ENCODE measurements at places on chromosomes 4 and X.

GRCh38 chr4:19286924-19287323 lies 964.8 kb upstream of the SLIT2 start:
- H3K36me3 ChIP-seq, result no peaks in the 10 kb centered on the region
- H3K27ac ChIP-seq, result no peak overlapping the region
- DNase-seq, result no peak

DNA sequence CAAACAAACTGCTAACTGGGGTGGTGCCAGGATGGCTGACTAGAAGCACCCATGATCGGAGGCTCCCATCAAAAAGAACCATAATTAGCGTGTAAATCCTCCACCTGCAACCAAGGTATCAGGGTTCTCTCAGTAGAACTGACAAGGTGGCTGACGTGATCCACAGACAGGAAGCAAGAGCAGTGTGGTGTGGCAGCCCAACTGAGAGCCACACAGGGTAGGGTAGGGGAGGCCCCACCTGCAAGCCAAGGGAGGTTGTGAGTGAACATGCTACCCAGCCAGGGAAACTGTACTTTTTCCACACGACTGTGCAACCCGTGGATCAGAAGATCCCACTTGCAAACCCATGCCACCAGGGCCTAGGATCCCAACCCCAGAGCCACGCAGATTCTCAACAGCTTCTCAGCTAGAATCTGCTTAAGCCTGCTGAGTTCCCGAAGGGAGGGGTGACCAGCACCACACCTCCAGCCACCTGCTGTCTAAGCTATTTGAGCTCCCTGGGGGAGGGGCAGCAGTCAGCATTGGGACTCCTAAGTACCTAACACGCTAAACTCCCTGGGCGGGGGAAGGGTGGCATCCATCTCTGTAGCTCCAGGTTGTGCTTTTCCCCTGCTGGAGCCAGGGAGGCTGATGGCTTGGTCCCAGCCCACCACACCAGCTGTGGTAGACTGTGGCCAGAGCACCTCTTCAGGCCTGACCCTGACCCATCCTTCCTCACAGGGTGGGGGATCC lies 425.1 kb downstream of the GPM6A start:
- no peaks in the 10 kb centered on the region for H3K4me1 ChIP-seq
- no peak for DNase-seq
- H3K36me3 ChIP-seq, result no peaks in the 10 kb centered on the region
- H3K27me3 ChIP-seq, result no peaks in the 10 kb centered on the region

GRCh38 chr4:123819362-123820035 lies 422.9 kb downstream of the SPRY1 start:
- no peaks in the 10 kb centered on the region for H3K4me1 ChIP-seq
- DNase-seq, result no peak
- no peaks in the 10 kb centered on the region for H3K36me3 ChIP-seq
- H3K27ac ChIP-seq, result no peak overlapping the region

DNA sequence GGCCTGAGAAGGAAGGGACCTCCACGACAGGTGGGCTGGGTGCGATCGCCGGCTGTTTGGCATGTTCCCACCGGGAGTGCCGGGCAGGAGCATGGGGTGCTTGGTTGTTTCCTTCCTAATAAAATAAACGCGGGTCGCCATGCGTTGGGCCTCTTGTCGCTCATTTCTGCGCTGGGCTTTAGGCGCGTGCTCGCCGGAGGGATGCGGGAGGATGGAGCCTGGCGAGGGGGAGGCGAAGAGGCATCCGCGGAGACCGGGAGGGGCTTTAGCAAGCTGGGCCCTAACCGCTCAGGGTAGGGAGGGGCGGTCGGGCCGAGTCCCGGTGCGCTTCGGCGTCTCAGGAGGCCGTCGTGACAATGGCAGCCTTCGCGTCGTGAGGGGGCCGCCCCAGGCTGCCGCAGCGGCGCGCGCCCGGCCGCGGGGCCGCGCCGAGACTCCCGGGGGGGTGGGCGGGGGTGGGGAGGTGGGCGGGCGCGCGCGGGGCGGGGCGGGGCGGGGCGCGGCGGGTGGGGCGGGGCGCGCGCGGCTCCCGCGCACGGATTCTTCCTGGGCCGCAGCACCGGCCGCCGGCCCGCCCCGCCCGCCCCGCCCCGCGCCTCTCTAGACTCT lies 476 bp upstream of the GDI1 start:
- H3K4me3 ChIP-seq, result peak overlapping the region; percentile 70
- H3K27ac ChIP-seq, result peak overlapping the region; percentile 87
- H3K27me3 ChIP-seq, result no peaks in the 10 kb centered on the region
- H3K36me3 ChIP-seq, result peaks cover 52% of the 10 kb centered on the region
- no peak for DNase-seq

GRCh38 chrX:9644335-9644734 lies 121.3 kb downstream of the GPR143 start:
- H3K4me3 ChIP-seq, result no peak overlapping the region
- H3K4me1 ChIP-seq, result no peaks in the 10 kb centered on the region
- H3K27me3 ChIP-seq, result no peaks in the 10 kb centered on the region
- H3K27ac ChIP-seq, result no peak overlapping the region

GRCh38 chr4:142121448-142122350 lies 485.3 kb downstream of the IL15 start:
- no peaks in the 10 kb centered on the region for H3K36me3 ChIP-seq
- H3K27ac ChIP-seq, result no peak overlapping the region
- H3K27me3 ChIP-seq, result no peaks in the 10 kb centered on the region
- H3K4me3 ChIP-seq, result no peak overlapping the region
- no peaks in the 10 kb centered on the region for H3K4me1 ChIP-seq

DNA sequence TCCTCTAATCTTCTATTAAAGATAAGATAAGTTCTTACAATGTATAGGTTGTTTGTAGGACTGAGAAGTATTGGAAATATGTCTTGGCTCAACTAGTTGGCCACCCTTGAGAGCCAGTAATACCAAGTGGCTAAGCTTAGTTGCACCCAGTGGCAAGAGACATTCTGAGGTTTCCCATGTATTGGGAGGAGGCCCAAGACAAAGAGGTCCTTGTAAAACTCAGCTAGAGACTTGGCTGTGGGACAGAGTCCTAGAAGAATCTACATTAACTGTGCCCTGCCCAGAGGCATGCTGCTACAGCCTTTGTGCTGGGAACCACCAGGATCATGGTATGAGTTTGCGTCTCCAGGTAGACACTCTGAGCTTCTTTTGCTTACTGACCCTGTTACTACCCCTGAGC lies 41.9 kb upstream of the SLC4A4 start:
- DNase-seq, result no peak
- H3K27me3 ChIP-seq, result no peaks in the 10 kb centered on the region
- no peak overlapping the region for H3K4me3 ChIP-seq
- no peaks in the 10 kb centered on the region for H3K36me3 ChIP-seq
- H3K27ac ChIP-seq, result no peak overlapping the region

DNA sequence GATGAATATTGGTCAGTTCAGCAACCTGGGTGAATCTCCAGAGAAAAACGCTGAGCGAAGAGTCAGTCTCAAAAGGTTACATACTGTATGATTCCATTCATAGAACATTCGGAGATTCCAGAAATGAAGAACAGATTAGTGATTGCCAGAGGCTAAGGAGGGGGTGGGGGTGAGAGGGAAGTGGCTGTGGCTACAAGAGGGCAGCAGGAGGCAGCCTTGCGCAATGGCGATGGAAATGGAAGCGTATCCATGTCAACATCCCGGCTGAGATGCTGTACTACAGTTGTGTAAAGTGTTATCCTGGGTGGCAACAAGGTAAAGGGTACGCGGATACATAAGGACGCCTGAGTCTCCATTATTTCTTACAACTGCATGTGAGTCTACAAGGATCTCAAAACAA lies 18.0 kb downstream of the LYAR start:
- H3K36me3 ChIP-seq, result peaks cover 94% of the 10 kb centered on the region
- no peak overlapping the region for H3K27ac ChIP-seq
- DNase-seq, result no peak

GRCh38 chr4:153725136-153725830 lies 34.5 kb downstream of the RNF175 start:
- DNase-seq, result no peak
- no peaks in the 10 kb centered on the region for H3K4me1 ChIP-seq
- H3K36me3 ChIP-seq, result no peaks in the 10 kb centered on the region
- no peaks in the 10 kb centered on the region for H3K27me3 ChIP-seq

DNA sequence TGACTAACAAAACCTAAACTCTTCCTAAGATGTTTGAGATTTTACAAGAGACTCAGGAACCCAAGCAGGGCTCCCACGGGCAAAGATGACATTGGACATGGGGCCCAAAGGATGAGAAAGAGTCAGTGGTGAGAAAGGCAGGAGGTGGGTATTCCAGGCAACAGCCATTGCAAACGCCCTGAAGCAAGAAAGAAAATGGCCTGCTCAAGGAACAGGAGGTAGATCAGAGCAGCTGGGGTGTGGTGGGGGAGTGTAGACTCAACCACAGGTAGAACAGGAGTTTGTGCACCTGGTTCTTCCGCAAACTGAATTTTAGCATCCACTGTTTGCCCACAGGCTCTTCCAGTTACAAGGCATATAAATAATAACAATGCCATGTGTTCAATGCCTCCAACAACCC lies 3.3 kb downstream of the PPP2R2C start:
- DNase-seq, result no peak
- H3K36me3 ChIP-seq, result no peaks in the 10 kb centered on the region
- H3K4me3 ChIP-seq, result no peak overlapping the region
- no peak overlapping the region for H3K27ac ChIP-seq

DNA sequence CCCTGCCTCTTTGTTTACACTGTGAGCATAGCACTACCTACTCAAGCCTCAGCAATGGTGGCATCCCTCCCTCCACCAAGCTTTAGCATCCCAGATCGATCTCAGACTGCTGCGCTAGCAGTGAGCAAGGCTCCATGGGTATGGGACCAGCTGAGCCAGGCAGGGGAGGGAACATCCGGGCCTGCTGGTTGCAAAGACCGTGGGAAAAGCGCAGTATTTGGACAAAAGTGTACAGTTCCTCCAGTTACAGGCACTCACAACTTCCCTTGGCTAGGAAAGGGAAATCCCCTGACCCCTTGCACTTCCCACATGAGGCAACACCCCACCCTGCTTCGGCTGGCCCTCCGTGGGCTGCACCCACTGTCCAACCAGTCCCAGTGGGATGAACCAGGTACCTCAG lies 26.5 kb downstream of the EGF start:
- no peaks in the 10 kb centered on the region for H3K4me1 ChIP-seq
- no peak for DNase-seq
- H3K36me3 ChIP-seq, result no peaks in the 10 kb centered on the region
- no peak overlapping the region for H3K27ac ChIP-seq
- peaks cover 7% of the 10 kb centered on the region for H3K27me3 ChIP-seq

GRCh38 chr4:129153700-129154099 lies 57.7 kb downstream of the C4orf33 start:
- DNase-seq, result no peak
- H3K4me1 ChIP-seq, result no peaks in the 10 kb centered on the region
- H3K27me3 ChIP-seq, result no peaks in the 10 kb centered on the region
- no peaks in the 10 kb centered on the region for H3K36me3 ChIP-seq

DNA sequence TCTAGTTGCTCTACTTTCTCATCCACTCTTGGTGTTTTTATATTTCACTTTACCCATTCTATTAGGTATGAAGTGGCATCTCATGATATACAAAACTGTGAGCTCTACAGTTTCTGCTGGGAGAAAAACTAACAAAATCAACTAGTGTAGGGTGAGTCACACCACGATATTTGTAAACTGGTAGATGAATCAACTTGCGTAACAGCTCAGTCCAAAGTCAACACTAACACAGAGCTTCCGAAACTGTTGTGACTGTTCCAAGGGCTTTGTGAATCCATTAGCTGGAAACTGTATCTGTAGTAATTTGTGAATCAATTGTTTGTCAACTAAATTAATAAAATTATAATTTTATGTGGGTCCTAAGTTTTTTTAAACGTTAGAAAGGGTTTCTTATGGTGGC lies 119.8 kb upstream of the TSPAN5 start:
- no peaks in the 10 kb centered on the region for H3K27me3 ChIP-seq
- H3K4me3 ChIP-seq, result no peak overlapping the region
- H3K36me3 ChIP-seq, result no peaks in the 10 kb centered on the region

DNA sequence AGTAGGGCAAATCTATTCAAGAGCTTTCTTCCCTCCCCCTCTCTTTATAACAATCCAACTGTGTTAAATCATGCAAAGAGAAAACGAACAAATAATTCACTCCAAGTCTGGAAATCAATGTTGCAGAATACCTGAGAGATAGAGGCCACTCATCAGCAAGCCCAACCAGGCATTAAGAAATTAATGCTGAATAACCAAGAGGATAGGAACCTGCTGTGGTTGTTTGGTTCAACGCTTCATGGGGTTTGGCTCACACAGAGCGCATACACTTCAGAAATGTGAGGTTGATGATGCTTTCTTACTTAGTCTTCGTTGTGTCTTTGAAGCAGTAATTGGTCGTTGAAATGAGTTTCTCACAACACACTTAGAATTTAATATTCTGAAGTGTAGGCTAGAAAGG lies 1540.0 kb upstream of the PABPC4L start:
- H3K4me3 ChIP-seq, result no peak overlapping the region
- no peak overlapping the region for H3K27ac ChIP-seq
- H3K27me3 ChIP-seq, result no peaks in the 10 kb centered on the region
- no peaks in the 10 kb centered on the region for H3K36me3 ChIP-seq
- no peak for DNase-seq

DNA sequence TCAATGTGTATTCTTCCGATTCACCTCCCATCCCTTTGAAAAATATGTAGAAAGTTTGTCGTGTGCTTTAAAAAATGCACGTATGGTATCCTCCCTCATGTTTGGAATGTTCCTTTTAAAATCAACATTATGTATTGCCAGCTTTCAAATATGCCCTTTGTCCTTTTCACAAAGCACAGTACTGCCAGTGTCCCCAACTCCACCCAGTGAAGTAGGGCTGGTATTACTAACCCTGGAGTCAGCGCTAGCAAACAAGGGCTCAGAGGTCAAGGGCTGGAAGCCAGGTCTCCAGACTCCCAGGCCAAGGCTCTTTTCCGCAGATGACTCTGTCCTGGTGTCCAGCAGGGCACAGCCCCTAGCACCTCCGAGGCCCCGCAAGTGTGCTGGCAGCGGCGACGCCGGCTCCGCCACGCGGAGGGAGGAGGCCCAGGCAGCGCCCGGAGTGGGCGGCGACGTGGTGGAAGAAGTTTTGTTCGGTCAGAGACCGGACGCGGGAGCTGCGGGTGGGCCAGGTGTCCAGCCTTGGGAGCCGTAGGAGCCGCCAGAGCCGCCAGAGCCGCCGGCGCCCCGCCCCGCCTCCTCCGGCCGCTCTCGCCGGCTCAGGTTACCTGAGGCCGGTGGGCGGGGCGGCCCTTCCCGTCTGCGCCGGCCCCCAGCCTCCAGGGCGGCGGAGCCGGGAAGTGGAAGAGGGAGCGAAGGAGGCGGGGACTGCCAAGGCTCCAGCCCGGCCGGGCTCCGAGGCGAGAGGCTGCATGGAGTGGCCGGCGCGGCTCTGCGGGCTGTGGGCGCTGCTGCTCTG lies at the start of gene IL13RA1:
IL13RA1 (plus strand) TSS at position 720 of the 799 bp plus-strand sequence; CDS start at position 753, 33 bp downstream.
- peaks cover 37% of the 10 kb centered on the region for H3K4me1 ChIP-seq
- H3K27ac ChIP-seq, result peak within 1 kb of the TSS; percentile 87
- DNase-seq, result peak; percentile 94

GRCh38 chr4:113825272-113825671 lies 63.7 kb upstream of the CAMK2D start:
- no peaks in the 10 kb centered on the region for H3K4me1 ChIP-seq
- no peak overlapping the region for H3K4me3 ChIP-seq
- DNase-seq, result no peak
- no peak overlapping the region for H3K27ac ChIP-seq
- no peaks in the 10 kb centered on the region for H3K27me3 ChIP-seq
